Stimulated activated naive CD8-positive, alpha-beta T cell treated with anti-CD3 and anti-CD28 coated beads, Interleukin-15, amount 100 ng/mL, for 72 hours (primary cell): ENCODE measurements at places on chromosomes 2 and 18.
A peak's percentile ranks its signal among the peaks of the same experiment; 100 is the strongest.

DNA sequence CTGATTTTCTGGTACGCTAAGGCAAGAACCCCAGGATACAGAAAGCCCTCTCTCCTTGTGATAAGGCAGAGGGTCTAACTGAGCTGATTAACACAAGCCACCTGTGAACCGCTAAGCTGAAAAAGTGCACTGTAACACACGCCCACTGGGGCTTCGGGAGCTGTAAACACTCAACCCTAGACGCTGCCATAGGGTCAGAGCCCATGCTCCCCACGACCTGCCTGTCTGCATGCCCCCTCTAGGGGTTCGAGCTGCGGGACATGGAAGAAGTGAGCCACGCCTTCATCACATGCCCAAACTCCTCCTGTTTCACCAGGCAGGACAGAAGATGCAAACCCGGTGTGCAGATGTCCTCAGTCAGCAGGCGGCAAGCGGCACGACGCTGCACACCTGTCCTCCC is 173.9 kb upstream of the RAB12 start:
- no peak for DNase-seq

GRCh38 chr2:215082446-215082845 is 56.0 kb downstream of the ABCA12 start:
- DNase-seq = no peak

DNA sequence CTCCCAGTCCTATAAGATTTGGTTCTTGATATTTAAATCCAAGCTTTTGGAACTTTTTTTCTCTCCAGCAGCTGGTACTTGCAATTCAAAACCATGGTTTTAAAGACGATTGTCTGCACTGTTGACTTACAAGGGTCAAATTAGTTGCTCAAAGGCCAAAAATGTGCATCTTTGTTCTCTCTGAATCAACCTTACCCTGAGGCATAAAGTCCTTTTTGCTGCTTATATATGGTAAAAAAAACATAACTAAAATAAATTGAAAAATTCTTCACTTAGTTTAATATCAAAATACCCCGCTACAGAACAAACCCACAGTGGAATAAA is 592.7 kb downstream of the XIRP2 start:
- DNase-seq = no peak

DNA sequence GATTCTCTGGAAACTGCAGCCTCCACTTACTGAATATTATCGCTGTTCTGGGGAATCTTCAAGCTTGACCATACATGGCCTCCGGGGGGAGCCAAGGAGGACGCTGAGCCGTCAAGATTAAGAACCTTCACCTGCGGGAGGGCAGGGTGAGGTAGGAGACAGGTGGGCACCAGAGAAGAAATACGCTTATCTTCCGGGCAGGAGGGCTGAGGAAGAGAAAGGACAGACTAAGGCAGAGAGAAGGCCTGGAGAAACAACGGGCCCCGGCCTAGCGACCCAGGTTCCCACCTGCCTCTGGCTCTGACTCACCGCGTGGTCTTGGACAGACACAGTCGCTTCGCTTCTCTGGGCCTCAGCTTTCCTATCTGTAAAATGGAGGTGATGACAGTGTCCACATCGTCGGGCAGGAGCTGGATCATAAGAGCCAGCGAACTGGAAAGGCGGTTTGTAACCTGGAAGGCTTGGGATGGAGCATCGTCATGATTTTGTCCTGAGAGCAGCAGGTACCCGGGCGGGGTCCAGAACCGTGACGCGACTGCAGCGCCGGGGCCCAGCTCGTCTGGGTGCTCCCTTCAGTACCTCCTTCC is 659 bp downstream of the ZNF142 start:
- peak; percentile 53 for DNase-seq

DNA sequence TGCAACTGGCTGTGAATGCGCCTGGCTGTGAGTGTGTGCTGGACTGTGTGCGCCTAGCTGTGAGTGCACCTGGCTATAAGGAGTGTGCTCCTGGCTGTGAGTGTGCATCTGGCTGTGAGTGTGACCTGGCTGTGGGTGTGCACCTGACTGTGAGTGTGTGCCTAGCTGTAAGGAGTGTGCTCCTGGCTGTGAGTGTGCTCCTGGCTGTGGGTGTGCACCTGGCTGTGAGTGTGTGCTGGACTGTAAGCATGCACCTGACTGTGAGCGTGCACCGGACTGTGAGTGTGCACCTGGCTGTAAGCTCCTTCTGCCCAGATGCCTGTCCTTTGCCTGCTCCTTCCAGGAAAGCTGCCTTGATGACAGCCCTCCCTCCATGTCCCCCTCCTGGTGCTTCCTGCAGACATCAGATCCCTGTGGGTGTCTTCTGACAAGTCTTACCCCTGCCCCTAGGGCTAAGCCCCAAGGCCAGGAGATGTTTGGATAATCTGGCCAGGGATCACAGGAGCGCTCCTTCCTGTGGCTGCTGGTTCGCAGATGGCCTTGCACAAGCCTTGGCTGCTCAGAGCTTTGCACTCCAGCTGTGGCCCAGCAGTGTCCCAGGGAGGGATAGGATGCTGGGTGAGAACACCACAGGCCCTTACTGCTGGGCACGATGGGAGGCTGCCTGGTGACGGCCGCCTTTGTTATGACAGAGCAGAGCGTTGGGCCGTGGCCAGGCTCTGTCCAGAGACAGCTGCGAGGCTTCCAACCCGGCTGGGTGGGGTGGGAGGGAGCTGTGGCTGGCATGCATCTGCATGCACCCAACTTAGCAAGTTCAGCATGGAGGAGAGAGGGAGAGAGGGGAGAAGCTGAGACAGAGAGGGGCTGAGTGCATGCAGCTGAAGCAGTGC is 89.9 kb downstream of the GLI2 start:
- no peak for DNase-seq

DNA sequence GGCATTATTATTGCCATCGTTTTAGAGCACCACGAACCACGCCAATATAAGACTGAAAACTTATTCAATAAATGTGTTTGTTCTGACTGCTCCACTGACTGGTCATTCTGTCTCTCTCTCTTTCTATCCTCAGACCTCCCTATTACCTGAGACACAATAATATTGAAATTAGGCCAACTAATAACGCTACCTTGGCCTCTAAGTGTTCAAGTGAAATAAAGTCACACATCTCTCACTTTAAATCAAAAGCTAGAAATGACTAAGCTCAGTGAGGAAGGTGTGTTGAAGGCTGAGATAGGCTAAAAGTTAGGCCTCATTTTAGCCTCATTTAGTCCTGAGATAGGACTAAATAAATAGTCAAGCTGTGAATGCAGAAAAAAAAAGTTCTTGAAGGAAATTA is 38.8 kb downstream of the G6PC2 start:
- no peak for DNase-seq

DNA sequence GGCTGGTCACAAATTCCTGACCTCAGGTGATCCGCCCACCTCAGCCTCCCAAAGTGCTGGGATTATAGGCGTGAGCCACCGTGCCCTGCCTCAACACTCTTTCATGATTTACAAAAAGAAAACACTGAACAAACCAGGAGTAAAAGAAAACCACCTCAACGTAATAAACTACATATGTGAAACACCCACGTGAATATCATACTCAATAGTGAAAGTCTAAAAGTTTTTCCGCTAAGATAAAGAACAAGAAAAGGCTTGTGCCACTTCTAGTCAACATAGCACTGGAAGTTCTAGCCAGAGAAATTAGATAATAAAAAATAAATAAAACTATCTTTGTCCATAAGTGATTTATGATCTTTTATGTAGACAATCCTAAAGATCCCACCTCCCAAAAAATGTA is 68.5 kb downstream of the ROCK2 start:
- DNase-seq = no peak

DNA sequence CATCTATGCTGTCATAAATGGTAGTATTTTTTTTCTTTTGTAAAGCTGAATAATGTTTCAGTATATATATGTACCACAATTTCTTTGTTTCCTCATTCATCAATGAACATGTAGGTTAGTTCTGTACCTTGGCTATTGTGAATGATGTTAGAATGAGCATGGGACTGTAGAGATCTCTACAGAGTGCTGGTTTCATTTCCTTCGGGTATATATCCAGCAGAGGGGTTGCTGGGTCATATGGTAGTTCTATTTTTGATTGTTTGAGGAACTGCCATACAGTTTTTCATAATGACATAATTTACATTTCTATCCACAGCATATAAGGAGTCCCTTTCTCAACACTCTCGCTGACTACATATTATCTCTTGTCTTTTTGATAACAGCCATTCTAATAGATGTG is 243.5 kb downstream of the CDH7 start:
- DNase-seq = no peak

DNA sequence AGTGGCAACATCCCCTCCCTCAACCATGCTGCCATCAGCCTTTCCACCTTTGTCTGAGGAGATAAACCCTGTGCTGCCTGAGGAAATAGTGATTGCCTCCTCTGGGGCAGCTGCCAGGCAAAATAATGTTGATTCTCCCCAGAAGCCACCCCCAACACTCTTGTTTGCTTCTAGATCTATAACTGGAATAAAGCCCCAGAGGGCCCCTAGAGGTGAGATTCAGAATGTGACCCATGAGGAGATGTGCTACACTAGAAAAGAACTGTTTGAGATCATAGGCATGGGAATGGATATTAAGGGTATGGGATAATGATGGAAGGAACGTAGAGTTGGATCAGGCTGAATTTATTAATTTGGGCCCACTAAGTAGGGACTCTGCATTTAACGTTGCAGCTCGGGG is 116.3 kb upstream of the RMP24 start:
- no peak for DNase-seq

DNA sequence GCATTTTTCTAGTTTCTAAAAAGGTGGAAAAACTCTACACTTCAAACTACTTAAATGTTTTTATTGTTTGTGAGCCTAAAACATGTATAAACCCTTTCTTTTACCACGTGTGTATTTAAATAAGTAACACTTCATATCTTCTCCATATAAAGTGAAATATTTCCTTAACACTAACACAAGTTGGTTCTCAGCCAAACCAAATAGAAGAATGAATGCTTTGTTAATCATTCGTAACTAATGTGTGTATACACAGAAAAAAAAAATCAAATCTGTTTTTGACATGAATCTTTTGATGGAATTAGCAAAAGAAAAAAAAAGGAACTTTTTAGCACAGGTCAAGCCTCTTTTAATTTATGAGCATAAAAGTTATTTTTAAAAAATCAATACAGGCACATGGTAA is 89.3 kb downstream of the EHBP1 start:
- DNase-seq = no peak

GRCh38 chr2:8441371-8441770 is 240.5 kb upstream of the ID2 start:
- DNase-seq = no peak

DNA sequence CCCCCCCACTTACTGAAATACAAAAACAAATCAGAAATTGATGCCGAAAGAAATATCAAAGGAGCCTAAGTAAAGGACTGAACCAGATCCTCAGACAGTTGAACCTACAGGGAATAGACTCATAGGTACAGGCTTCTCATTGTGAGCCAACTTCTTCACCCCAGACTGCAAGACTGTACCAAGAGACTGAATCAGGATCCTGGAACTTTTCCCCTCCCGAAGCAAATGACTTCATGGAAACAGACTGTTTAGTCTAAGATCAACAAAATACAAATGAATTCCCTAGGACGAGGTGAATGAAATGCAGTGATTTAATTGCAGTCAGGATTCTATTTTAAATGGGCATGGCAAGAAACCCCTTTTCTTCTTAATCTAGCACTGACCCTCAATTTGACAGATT is 53.6 kb upstream of the RNF152 start:
- DNase-seq = no peak

GRCh38 chr2:145483854-145484253 is 963.9 kb upstream of the ZEB2 start:
- no peak for DNase-seq

- DNase-seq = no peak
These were observed 33.2 kb downstream of the ANKRD29 start for GRCh38 chr18:23629444-23629946.

DNA sequence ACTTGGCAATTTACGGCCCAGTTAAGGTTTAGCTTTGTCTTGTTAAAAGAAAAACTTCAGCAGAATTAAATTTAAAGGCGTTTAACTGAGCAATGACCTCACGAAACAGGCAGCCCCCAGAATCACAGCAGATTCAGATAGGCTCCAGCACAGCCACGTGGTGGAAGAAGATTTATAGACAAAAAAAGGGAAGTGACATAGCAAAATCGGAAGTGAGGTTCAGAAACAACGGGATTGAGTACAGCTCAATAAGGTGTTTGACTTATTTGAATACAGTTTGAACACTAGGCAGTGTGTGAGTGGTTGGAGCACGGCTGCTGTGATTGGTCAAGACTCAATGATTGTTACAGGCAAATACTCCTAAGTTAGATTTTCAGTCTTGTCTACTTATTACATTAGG is 79.8 kb downstream of the MOGAT1 start:
- no peak for DNase-seq

DNA sequence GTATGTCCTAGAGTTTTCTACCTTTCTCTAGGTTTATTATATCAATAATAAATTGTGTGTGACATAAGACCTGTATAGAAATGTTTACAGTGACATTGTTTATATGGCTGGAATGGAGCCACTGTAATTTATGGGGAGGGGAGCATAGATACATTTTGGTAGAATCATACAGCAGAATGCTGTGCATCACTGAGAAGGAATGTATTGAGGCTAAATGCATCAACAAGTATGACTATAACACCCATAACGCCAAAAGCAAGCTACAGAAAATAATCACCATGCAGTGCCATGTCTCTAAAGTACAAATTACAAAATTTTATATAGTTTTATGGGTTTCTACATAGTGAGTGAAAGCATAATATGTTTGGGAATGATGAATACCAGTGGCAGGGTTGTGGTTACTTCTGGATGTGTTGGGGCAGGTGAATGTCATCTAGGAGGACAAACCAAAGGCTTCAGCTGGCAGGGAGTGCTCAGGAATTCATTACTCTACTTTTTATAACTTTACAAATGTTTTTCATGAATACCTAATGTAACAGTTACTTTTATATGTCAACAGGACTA is 226.0 kb upstream of the NETO1 start:
- no peak for DNase-seq

DNA sequence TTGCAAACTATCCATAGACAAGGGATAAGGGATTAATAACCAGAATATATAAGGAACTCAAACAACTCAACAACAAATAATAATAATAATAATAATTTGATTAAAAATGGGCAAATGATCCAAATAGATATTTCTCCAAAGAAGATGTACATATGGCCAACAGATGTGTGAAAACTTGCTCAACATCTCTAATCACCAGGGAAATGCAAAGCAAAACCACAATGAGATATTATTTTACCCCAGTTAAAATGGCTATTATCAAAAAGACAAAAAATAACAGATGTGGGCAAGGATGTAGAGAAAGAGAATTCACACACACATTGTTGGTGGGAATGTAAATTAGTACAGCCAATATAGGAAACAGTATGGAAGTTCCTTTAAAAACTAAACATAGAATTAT is 26.9 kb downstream of the DNAH7 start:
- no peak for DNase-seq

DNA sequence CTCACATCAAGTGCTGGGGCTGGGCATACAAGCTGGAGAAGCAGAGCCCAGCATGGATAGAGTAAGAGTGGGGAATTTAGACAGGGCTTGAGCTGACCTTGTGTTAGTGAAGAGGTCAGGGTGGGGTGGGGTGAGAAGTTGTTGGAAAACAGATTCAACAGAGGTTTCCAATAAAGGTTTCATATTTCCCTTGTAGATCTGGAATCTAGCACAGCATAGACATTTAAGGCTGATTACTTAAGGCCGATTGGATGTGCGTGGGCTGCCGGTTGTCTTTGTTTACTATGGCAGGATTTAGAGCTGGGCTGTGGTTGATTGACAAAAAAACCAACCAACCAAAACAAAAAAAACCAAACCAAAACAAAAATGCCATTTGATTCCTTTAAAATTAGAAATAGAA is 114.9 kb upstream of the SEC11C start:
- no peak for DNase-seq

- DNase-seq = no peak
These were observed 277.2 kb downstream of the AGPS start for GRCh38 chr2:177669625-177670330.
